ENCODE measurements at places on chromosomes 11 and 22.

GRCh38 chr11:18294862-18295261 lies 27.1 kb downstream of the HPS5 start:
- DNase-seq: no peak

DNA sequence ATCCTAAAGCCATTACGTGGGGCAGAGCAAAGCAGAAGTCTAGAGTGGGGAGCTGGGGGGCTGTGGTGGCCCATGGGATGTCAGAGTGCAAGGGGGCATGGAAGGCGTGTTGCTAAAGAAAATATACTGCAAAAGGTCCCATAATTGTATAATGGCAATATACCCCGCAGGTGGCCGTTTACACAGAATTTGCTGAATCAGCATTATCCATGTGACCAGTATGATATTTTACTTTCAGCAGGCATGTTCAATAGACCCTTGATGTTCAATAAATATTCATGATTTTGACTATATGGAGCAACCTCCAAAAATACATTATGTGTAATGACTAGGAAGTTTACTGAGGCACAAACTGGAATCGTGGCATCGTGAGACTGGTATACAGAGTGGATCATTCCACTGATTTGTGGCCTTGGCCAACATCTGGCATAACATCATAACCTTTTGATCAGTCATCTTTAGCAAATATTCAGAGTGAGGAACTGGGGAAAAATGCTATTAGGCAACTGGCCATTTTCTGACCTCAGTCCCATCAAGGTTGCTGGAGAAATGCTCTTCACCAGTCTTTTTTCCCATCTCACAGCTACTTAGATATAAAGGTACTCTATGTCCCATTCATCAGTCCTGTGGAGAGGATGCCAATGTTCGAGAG lies 29.3 kb upstream of the PPP2R1B start:
- DNase-seq: no peak

- no peak for DNase-seq
Observed at GRCh38 chr22:47659467-47660223, 897.2 kb downstream of the TBC1D22A start.

GRCh38 chr22:36048911-36049677 lies 20.5 kb upstream of the RBFOX2 start:
- no peak for DNase-seq

- no peak for DNase-seq
Observed at GRCh38 chr11:17968206-17968605, 44.6 kb downstream of the SERGEF start.

GRCh38 chr11:121763526-121763925 lies 310.8 kb upstream of the SORL1-AS1 start:
- no peak for DNase-seq

DNA sequence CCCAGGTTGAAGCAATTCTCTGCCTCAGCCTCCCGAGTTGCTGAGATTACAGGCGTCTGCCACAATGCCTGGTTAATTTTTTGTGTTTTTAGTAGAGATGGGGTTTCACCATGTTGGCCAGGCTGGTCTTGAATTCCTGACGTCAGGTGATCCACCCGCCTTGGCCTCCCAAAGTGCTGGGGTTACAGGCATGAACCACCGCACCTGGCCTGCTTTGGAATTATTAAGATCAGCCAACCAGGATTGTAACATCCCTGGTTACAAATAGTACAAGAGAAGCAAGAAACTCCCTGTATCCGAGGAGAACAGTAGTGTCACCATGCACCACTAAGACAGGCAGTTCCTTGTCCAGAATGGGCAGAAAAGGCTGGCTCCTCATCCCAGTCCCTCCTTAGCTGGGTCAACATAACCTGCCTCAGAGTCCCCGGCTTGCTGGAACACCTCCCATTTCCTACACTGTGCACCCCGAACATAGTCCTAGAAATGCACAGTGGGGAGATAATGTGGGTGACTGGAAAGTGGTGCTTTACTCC lies 77.2 kb upstream of the INCENP start:
- no peak for DNase-seq

- no peak for DNase-seq
Observed at GRCh38 chr11:114063149-114063828, 3.8 kb downstream of the ZBTB16 start.

DNA sequence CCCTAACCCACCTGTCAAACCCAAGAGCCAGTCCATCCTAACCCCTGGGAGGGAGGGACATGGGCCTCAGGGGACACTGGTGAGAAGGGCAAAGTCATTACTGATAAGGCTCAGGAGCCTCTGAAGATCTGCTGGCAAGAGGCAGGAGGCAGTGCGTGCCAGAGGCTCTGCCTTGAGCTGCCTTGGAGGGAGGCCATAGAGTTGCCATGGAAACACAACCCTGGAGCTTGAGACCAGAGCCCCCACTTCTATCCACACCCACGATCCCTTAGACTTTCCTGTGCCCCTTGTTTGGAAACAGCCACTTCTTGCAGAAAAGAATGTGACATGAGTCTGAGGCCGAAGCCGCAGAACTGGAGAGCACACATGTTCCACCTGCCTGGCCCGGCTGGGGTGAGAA lies 89.7 kb upstream of the CSNK2A3 start:
- DNase-seq: no peak

DNA sequence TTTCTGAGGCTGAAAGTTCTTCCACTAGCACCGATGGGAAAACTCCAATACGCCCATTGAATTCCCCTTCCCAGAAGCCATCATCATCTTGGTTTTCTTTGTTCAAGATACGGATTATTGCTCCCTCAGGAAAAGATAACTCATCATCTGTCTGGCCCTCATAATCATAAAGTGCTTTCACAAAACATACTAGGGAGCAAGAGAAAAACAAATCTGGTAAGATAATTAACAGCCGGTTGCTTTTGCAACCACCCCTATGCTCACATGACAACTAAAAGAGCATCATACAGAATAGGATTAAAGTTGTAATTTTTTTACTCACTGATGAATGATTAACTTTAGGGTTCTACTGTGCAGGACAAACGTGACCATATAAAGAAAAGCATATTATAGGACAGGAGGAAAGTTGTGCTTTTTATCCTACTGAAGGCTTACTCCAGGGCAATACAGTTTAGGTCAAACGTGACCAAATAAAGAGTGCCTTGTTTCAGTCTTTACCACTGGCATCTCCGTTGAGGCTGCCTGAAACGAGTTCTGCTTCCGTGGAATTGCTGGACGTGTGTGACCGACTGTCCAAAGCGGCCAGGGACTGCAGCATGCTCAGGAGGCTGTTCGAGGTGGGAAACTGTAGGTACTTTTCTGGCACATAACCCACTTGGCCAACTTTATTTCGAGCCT lies 28.6 kb downstream of the ATG16L2 start:
- DNase-seq: no peak

GRCh38 chr22:26573026-26573662 lies 16.8 kb downstream of the TPST2 start:
- no peak for DNase-seq

DNA sequence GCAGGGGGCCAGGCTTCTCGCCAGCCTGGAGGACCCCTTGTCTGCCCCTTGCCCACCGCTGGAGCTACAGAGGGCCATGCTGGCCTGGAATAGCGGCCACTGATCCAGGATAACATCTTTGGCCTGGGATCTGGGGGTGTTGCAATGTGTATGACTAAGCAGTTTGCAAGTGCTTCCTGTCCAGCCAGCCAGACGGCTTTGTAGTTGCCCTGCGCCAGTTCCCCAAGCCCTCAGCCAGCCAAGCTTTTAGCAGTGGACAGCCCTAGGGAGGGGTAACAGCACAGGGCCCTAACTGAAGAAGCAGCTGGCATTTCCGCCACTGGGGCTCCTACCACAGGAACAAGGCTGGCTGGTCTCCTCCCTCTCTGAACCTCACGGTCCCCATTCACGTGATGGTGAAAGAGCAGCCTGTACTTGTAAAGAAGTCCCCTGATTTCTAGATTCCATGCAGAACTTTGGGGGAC lies 32.1 kb downstream of the UQCR10 start:
- DNase-seq: no peak

- DNase-seq: no peak
Observed at GRCh38 chr11:129729216-129729615, 86.4 kb upstream of the TMEM45B start.
